ENCODE measurements at places on chromosomes 2 and 18.
A peak's percentile ranks its signal among the peaks of the same experiment; 100 is the strongest.

DNA sequence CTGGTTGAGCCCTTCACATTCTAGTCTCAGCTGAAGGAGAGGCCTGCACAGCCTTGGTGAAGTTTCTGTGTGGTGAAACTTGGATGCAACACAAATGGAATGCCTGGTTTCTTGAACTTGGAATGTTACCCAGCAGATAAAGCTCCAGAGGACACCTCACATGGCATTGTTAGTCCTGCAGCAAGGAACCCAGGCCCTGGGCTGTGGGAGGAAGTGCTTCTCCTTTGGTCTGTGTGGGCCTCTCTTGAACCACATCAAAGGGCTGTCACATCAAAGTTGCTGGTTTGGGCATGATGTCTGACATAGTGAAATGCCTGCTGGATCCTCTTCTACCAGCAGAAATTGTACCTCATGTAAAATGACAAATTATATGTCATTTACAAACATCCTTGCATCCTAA is 198.5 kb downstream of the FHOD3 start:
- DNase-seq = no peak

- no peak for DNase-seq
Measured at GRCh38 chr18:32435631-32436500, 34.8 kb downstream of the GAREM1 start.

GRCh38 chr2:20241973-20242726 is 17.2 kb upstream of the SDC1 start:
- DNase-seq = no peak

GRCh38 chr2:131035112-131035825 is 58.0 kb downstream of the FAM168B start:
- no peak for DNase-seq

GRCh38 chr18:78787751-78788150 is 191.9 kb upstream of the SALL3 start:
- DNase-seq = no peak

- no peak for DNase-seq
Measured at GRCh38 chr2:73841912-73842738, 13.4 kb downstream of the STAMBP start.

DNA sequence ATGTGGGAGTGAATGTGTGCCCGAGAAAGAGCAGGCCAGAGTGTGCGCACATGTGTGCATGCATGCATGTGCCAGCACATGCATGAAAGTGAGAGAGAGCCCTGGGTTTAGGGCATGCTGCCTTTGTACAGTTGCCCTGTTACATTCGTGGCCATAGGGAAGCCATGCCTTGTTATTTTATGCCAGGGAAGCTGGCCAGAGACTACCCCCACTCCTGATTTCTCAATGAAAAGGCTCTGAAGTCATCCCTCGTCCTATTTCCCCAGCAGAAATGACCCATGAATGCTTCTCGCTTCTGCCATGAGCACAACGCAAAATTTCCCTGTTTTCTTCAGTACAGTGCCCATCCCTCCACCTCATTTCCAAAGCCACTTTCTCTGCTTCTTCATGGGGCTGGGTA is 143.0 kb downstream of the CELF4 start:
- DNase-seq = no peak

GRCh38 chr2:65475000-65475399 is 42.6 kb upstream of the SPRED2 start:
- DNase-seq = no peak

DNA sequence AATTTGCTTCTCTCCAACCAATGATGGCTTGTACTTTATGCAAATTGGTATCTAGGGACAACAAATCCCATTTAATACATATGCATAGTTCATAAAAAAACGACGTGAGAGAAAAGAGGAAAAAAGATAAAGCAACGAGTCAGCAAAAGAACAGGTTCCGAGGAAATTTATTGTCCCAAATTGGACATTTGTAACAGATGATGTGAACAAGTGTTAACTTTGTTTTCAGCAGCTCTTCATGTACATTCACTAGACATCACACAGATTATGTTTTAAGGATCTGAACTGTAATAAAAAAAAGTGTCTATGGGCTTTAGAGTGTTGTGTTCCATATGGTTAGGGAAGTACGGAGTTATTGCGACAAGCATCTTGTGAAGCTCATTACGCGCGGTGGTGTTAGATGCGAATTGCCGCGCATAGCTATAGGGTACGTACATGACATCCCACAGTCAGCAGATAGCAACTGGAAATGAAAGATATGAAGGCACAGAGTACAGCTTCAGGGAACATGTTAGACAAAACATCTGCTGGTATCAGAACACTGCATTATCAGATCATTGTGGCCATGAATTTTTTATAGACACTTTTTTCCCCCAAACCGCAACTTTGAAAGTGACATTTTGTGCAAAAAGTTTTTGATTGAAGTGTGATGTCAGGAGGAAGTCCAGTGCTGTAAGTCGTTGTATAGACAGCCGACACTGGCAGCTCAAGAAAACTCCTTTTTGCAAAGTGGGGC is 1073.1 kb upstream of the FANCL start:
- DNase-seq = no peak

GRCh38 chr2:240630771-240631547 is 5.7 kb downstream of the GPR35 start:
- DNase-seq = peak; percentile 14

DNA sequence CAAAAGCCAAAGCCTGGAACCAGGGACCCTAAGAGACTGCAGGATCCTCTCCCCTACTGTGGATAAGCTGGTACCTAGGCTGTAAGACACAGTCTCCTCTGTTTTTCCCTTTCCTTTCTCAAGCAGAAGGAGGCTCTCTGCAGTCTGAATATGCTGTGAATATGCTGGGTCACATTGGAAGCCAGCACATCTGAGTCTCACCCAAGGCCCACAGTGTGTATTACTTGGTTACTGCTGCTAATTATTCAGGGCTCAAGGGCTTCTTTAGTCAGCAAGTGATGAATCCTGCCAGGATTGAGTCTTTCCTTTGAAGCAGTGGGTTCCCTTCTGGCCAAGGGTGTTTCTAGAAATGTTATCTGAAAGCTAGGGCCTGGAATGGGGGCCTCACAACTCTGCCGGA is 60.7 kb downstream of the CCDC85A start:
- no peak for DNase-seq

DNA sequence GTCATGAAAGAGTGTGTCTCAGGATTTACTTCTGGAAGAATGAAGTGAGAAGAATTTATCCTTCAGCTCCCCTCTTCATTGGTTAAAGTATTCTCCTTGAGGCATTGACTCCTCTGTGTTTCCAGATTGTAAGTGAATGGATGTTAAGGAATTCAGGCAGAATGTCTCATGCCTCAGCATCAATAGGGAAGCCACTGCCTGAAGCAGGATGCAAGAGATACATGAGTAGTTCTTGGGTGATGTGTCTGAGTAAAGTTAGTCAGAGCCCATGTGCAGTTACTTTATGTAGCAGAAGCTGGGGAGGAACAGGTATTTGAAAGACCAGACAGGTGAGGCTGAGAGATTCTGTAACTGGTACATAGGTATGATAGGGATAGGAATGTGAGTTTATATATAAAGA is 34.0 kb upstream of the TMEFF2 start:
- no peak for DNase-seq

GRCh38 chr18:47500930-47501329 is 249.5 kb upstream of the SKOR2 start:
- DNase-seq = no peak

DNA sequence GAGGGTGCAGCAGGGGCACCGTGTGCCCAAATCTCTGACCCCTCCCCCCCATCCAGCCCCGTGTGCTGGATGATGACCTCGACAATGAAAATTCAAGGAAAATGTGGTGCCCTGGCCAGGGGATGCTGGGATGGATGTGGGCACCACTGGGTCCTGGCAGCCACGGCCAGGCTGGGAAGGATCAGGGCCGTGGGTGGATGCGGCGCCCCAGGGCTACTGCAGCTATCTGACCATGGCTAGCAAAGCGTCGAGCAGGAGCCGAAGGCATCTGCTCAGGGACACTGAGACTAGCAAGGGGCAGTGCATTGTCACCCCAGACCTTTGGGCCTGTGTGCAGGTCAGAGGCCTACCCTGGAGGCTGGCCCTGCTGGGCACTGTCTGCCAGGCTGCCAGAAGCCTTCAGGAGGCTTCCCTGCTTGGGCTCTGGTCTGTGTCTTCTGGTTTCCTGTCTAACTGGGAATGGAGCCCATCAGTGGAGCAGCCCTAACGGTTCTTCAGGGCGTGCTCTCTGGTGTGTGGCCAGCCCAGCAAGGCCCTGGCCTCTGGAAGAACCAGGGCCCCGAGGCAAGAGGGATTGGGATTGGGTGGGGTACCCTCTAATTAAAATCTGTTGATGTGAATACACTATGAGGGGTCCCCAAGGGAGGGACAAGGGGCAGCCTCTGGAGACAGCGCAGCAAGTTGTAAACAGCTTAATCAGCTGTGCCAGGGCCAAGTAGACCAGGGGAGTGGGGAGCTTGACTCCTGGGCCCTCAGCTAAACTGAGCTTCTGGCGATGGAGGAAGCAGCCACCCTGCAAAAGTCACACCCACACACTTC is 98.0 kb downstream of the STPG4 start:
- peak; percentile 77 for DNase-seq

DNA sequence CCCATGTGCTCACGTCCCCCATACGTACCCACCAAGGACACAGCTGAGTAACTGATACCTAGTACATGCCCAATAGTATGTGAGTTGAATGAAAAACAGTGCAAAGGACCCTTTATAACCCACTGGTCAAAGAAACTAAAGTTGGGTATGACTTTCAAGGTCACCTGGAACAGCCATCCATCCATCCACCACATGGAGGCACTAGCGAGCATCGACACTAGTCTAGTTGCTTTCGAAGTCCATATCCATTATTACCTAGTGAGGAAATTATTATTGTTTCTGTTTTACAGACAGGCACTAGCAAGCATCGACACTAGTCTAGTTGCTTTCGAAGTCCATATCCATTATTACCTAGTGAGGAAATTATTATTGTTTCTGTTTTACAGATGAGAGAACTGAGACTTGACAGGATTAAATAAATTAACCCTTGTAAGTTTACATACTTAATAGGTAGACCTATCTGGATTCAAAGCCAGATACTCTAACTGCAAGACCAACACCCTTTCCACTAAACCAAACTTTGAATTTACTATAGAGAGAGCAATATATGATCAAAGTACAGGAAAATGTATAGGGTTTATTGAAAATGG is 233.7 kb downstream of the METTL4 start:
- DNase-seq = no peak

GRCh38 chr2:55862673-55863390 is 60.8 kb downstream of the EFEMP1 start:
- peak; percentile 79 for DNase-seq

GRCh38 chr18:46226461-46226860 is 122.3 kb downstream of the HAUS1 start:
- DNase-seq = no peak

GRCh38 chr2:135893374-135893794 is 17.1 kb upstream of the MCM6 start:
- no peak for DNase-seq

DNA sequence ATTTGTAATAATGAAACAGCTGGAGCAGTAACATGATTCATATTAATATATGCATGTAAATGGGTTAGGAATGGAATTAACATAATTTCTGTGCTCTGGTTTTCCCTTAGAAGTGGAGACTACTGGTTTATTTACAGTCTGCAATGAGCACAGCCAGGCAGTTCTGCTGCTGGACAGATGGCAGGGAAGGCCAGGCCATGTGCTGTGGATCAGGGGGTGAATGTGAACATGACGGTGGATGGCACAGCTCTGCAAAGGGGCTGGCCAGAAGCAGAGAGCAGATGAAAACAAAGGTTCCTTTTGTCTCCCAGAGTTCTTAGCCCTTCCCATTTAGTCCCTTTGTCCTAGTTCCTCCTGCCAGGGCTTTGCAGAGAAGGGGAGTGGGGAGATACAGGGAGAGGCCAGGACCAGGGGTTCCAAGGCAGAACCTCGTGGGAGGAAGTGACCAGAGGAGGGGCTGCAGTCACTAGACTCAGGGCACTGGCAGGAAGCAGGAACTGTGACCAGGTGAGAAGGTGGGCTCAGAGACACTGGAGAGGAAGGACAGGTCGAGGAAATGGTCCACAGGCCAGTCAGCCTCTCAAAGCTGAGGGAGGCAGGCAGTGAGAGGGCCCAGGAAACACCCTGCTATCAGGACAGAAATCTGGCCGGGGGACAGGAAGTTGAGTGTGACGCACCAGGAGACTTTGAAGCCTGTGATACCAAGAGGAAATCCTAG is 112.9 kb upstream of the ATP8B1 start:
- DNase-seq = no peak

GRCh38 chr2:26890341-26891000 is 42.5 kb downstream of the DPYSL5 start:
- DNase-seq = no peak

DNA sequence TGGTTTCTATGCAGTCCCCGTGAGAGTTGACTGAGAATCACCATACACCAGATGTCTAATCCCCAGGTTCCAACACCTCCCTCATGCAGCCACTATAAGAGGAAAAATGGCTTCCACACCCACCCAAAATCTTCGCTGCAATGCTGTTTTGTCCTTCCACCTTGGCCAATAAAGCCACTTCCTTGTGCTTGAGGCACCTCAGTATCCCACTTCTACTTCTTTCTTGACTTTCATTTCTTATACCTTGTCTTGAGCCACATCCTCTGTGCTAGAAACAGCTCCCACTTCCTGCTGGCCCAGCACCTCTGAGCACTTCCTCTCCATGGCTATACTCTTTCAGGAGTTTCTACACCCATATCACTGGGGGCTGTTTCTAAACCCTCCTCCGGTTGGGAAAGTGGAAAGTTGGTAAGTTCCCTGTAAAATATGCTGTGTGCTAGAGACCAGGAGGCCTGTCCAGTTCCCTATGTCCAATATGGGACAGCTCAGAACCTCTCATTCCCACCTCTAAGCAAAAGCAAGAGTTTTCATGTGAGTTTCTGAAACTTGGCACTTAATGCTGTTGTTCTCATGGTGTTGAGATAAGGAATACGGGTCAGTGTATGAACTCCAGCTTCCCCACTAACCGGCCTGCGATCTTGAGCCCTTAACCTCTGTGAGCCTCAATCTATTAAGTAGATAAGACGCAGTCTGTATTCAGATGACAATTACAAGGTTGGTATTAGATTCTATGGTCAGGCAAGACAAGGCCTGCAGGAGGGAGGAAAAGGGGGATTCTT is 209.1 kb upstream of the ID2 start:
- DNase-seq = no peak

- DNase-seq = no peak
Measured at GRCh38 chr18:49340446-49340845, 120.0 kb downstream of the DYM start.

Measured in tibial artery (tissue), 4 donors.